ENCODE measurements at places on chromosomes 12 and 14.

- DNase-seq: no peak
These were observed 40.7 kb downstream of the ZFYVE1 start for GRCh38 chr14:72986214-72986613.

DNA sequence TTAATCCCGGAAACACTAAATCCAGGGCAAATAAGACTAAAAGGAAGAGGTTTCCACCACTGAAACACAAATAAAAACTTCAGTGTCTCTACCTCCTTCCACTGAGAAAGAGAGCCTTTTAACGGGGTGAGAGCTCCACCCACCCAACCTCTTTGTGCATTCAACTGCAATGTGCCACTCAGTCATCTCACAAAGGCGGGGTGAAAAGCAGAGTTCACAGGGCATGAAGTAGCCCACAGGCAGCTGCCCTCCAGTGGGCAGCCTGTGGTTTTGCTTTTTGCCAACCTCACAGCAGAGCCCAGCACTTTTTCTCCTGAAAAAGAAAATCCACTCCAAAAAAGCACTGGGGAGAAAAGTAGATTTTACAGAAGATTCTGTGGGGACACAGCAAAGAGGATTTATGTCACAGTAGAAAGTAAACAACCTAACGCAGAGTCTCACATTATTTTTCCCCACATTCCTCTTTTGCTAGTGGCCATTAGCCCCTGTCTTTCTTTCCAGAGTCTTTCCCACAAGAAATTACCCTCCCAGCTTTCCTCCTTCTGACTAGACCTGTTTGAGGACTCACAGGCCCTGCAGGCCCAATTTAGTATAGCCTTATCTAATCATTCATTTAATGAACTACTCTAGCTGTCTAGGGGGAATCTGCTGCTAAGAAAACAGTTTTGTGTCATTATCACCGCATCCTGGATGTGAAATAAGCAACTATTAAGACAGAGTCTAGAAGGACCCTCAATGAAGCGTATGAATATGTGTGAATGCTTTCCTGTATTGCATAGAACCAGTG lies 753.8 kb upstream of the FOXG1 start:
- no peak for DNase-seq

DNA sequence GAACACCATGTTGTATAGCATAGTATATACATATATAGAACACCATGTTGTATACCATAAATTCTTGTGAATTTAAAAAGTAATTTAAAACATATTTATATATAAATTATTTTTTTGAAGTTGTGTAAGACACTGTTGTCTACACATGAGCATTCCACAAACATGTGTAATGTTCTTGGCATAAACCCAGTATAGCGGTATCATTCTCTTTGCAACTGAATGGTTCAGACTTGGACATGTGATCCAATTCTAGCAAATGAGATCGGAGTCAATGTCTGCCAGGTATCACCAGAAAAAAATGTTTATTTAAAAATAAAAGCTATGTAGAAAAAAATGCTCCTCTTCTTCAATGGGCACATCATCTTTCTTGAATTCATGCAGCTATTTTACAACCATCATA lies 33.9 kb downstream of the CEP290 start:
- DNase-seq: no peak

DNA sequence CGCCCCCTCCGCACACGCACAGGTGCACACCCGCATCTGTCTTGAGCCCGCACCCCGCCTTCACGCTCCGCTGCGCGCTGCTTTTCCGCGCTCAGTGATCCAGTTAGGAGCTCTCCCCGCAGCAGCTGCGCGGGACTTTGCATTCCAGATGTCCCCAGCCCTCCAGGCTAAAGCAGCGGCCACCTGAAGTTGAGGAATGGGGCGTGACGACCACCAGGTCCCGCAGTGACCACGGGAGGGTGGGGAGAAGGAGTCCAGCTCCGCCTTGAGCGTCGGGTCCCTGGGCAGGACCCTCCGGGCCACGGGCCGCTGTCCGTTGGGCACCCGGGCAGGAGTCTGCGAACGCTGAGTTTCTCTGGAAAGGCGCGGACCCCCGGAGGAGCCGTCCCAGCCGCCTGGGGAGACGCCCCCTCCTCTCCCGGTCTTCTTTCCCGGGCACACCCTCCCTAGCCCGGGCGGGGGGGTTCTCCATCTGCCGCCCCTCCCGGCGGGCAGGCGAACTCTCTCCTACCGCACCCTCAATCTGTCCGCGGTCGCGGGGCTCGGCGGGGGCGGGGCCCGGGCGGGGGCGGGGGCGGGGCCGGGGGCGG lies 334 bp upstream of the TMEM132C start:
- no peak for DNase-seq

GRCh38 chr14:50813544-50813863 lies 17.5 kb downstream of the NIN start:
- no peak for DNase-seq

DNA sequence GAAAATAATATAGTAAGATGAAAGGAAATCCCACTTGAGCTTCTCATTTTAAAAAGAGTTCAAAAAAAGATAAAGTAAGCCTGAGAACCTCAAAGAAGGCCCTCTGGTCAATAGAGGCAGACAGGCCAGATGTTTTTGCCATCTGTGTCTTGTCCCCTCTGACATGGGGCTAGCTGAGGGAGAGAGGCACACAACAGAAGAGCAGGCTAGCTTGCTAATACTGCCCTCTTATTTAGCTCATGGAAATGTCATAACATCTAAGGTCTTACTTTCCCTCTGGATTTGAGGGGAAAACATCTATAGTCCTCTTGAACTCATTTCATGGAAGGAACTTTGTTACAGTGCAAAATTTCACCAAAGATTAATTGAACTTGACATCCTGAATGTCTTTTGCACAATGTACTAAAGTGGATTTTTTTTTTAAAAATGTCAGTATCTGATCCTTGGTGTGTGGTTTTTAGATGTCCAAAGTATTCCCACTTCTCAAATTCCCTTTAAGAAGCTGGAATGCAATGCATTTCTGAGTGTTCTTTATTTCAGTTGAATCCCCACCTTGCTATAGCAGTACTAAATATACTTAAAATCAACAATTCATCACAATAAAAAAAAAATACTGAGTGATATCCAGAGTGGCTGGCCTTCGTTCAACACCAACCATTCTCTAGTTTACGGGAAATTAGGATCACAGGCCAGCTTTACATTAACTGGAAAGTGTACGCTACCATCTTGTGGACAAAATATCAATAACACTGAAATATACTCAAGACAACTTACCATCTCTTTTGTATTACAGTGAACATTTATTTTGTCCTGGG lies 176.7 kb downstream of the PAH start:
- DNase-seq: no peak

- DNase-seq: no peak
These were observed 500.4 kb upstream of the ATP2B1 start for GRCh38 chr12:90209029-90209428.

All from DMS79 (cell line).